Non-pigmented ciliary epithelial cell (primary cell): ENCODE measurements at places on chromosomes 3 and 15.

GRCh38 chr3:36837089-36837488, 72.7 kb upstream of the DCLK3 start:
- DNase-seq: no peak

DNA sequence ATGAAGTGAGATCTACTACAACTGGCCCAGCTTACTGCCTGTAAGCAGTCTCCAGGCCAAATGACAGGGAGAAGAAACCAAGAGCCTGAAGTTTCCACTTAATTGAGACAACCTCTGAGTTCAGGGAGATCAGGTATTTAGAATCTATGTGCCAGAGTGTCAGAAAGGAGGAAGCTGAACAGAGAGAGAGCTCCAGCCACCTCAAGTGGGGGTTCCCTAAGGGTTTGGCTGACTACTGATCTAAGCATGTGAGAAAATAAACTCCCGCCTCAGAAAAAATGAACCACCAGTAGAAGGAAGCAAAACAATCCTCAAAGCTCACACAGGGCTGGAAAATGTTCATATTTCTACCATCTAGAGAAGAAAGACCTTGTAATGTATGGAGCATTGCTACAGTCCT, 25.0 kb downstream of the ADAM10 start:
- no peak for DNase-seq

DNA sequence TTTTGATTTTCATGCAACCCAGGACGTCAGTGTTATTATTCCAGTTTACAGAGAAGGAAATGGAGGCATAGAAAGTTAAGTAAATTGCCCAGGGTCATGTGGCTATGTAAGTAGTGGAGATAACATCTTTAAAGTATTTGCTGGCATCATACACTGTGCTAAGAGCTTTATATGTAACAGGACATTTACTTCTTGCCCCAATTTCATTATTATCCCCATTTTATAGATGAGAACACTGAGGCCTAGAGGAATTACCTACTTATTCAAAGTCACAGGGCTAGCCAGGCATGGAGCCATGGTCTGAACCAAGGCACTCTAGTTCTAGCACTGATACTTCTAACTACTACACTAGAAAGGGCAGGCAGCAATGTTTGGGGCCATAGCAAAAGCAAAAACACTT, 107.3 kb upstream of the ANKRD28 start:
- no peak for DNase-seq

GRCh38 chr3:126053949-126054569, 29.9 kb downstream of the SLC41A3 start:
- no peak for DNase-seq

DNA sequence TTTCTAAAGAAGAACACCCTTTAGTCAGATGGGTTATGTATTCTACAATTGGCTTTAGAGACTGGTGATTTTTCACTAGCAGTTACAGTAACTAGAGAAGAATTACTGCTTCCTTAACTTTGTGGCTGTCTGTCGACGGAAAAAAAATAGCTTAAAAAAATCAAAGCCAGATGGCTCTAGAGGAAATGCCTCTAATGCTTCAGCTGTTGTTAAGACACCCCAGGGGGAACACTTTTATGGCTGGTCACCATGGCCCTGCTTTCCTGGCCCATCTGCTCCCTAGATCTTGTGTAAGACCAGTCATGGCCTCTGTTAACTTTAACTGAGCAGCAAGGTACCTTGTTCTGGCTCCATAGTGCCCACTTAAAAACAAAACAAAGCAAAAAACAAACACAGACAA, 198.6 kb upstream of the PLSCR5 start:
- peak; percentile 87 for DNase-seq

DNA sequence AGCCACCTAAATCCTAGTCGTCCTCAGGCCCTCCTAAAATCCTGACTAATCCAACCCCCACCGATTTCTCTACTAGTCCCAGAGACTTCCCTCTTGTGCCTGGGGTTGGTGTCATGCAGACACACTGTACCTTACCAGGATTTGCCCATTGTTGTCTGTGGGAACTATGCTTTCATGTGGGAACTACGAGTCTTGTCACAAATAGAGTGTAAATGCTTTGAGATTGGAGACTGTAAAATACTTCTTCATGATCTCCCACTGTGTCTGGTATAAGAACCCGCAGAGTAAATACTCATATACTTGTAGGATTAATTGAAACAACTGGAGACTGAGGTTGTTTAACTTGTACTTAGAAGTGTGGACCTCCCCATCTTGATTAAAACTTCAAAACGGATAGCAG, 11.2 kb downstream of the B3GNT5 start:
- DNase-seq: no peak

GRCh38 chr15:83449250-83449671, 2.1 kb downstream of the SH3GL3 start:
- DNase-seq: no peak

DNA sequence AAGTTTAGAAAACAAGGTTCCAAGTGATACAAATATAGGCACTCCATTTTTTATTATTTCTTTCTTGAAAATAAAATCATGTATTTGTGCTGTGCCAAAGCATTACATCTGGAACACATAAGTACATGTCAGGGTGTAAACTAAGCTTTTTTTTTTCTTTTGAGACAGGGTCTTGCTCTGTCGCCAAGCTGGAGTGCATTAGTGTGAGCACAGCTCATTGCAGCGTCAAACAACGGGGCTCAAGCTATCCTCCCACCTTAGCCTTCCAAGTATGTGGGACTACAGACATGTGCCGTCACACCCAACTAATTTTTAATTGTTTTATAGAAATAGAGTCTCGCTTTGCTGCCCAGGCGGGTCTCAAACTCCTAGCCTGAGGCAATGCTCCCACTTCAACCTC, 9.0 kb downstream of the SPATA12 start:
- no peak for DNase-seq

- peak; percentile 56 for DNase-seq
Observed at GRCh38 chr3:44712455-44713075, at the start of gene ZNF502. ZNF502 (plus strand) TSS chr3:44712660; CDS start chr3:44720262, 7,602 bp downstream.

DNA sequence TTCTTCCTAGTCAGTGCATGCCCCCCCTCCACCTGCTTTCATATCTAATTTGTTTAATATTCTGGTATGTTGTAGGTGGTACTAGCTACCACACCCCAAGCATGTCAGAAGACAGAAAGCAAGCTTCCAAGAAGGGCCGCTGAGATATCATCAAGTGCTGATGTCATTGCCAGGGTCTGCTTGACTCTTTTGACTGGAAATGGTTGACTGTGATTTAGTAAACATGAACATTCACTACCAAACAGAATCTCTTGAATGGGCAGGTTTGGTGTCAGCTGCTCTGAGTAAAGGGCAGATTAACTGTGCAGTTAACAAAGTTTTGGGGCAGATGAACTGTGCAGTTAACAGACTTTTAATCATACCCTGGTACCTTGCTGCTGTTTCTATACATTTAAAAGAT, 244.2 kb upstream of the SATB1 start:
- DNase-seq: no peak

- no peak for DNase-seq
Observed at GRCh38 chr3:95613993-95614392, 1200.4 kb upstream of the EPHA6 start.

- DNase-seq: no peak
Observed at GRCh38 chr15:33083232-33084081, 111.1 kb downstream of the FMN1 start.

DNA sequence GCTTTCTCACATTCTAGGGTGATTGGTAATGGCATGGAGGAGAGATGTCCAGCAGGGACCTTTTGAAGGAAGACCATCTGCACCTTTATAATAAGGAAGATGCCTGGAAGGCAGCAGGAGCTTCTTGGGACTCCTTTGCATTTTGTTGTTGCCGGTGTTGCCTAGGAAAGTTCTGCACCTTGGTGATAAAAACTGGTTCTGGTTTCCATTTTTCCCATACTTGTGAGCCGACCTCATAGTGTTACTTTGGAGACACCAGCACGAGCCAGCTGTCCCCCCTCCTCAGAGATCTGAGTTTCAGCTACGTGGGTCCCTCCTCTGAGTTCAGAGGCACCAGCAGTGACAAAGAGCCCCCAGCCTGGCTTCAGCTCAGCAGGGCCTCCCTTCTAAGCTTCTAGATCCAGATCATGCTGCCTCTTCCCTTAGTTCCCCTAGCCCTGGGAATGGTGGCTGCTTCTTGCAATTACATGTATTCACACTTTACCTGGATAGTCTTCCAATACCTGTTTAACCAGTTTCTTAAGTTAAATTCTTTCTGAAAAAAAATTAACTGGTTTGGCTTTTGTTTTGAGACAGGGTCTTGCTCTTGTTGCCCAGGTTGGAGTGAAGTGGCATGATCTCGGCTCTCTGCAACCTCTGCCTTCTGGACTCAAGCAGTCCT, 18.0 kb upstream of the FSTL1 start:
- DNase-seq: no peak

DNA sequence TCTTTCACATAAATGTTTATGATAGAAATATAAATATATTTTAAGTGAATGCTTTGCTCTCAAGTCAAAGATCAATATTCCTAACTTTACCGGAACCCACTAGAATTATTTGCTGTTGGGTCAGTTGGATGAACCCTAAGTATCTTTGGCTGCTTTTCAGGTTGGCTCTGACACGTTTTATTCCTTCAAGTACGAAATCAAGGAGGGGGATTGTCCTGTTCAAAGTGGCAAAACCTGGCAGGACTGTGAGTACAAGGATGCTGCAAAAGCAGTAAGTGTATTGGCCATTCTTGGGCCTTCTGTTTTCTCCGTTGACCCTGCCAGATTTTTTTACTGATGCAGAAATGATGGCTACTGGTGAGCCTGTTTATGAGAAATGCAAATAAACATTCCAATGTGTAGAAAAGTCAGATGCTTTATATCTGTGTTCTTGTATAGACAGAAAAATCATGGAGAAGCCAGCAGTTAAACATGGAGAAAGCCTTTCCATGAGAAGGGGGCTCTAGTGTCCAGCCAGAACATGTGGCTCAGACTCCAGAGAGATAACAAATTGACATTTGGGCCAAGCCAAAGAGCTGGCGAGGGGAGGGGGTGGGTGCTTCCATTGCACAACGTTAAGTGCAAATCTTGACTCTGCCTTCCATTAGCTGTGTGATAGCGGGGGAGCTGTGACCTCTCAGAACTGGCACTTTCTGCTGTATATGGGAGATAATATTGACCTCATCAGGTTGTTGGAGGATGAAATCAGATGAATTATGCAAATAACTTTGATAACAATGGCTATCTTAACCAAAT, 3.0 kb downstream of the KNG1 start:
- no peak for DNase-seq

DNA sequence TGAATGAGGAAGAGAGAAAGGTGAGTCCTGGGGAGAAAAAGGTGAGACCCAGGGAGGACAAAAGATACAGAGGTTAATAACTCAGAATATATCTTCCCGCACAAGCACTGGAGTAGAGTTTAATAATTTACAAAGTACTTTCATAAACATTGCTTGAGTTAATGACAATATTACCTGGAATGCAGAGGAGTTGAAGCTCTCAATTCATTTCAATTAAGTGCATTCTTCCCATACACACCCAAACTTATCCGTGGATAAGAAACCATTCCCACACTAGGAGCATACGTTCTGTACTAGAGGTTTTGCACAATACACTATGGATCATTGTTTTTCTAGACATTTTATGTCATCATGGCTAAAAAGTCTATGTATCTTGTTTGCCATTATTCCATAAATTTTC, 23.3 kb upstream of the KNG1 start:
- DNase-seq: no peak

DNA sequence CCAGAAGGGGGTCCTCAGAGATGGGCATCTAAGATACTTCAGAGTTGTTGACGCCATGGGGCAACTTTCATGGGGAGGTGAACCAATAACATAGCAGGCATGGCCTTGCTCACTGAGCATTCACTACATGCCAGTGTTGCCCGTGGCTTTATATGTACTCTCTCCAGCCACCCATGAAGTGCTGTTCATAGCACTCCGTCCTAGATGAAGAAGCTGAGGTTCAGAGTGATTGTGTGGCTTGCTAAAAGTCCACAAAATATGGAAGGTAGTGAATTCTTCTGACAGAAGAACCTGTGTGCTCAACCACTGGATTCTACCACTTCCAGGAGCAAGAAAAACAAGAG, 9.8 kb upstream of the SEMA4B start:
- no peak for DNase-seq

DNA sequence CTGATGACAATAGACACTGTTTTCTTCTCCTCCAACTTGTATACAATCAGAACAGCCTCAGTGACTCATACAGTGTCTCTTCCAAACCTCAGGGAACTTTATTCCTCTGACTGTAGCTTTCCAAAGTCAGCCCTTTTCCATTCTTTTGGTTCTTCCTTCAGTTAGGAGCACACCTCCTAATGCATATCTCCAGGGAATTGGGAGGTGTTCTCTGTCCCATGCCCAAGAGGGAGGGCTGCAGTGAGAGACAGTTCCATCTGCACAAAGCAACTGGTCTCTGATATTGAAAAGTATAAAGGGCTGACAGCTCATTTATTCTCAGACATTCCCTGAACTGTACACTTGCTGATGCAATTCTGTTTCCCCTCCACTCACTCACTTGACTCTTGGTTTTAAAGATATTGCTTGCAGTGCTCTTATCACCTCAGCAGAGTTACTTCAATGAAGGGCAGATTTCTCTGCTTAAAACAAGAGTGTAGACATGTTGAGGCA, 337.8 kb upstream of the TBC1D5 start:
- no peak for DNase-seq

DNA sequence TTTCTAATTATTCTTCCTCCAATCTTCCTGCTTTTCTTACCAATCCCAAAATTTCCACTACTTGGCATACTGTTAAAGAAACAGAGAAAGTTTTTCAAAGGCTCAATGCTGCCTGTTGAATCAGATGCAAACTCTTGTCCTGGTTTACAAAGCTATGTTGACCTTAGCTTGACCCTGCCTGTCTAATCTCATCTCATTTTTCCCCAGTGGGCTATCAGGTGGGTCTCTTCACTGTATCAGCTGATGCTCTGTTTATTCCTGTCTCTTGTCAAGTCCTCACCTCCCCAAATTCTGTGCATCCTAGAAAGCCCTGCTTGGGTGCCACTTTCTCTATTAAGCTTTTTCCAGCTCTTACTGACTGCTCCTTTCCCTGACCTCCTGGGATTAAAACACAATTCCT, 18.2 kb downstream of the NFKBIZ start:
- DNase-seq: no peak

GRCh38 chr15:56804938-56805337, 71.6 kb upstream of the ZNF280D start:
- no peak for DNase-seq

DNA sequence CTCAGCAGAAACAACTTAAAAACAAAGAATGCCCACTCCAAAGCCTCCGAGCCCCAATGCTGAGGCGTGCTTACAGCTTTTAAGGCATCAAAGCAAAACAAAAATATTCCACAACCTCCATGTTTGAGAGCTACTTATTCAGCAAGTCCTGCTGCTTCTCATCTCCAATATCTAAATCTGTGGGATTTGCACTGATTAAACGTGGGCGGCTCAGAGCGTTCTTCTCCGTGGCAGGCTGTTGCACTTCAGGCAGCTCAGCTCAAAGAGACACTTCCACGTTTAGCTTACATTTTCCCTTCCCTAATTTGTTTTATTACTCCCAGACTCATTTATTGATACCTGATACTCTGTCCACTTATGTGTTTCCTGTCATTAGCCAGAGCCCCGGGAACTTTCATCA, 282.6 kb upstream of the MCTP2 start:
- no peak for DNase-seq

DNA sequence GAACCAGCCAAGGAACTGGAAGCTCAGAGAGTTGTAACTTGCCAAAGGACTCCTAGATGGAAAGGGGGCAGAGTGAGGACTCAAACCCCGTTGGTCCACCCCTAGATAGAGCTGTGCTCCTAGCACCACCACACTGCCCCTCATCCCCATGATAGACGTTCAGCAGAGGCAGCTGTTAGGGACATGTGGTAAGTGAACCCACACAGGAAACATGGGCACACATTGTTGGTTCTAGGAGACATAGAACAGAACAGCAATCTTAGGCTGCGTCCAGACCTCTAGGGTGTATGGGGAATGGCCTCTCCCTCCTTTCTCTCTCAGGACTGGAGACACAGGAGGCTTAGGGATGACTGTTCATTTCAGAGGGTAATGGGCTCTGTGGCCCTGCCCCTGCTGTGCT, 102.7 kb downstream of the ANP32A start:
- DNase-seq: no peak
